ENCODE measurements at places on chromosomes 5 and 9.

DNA sequence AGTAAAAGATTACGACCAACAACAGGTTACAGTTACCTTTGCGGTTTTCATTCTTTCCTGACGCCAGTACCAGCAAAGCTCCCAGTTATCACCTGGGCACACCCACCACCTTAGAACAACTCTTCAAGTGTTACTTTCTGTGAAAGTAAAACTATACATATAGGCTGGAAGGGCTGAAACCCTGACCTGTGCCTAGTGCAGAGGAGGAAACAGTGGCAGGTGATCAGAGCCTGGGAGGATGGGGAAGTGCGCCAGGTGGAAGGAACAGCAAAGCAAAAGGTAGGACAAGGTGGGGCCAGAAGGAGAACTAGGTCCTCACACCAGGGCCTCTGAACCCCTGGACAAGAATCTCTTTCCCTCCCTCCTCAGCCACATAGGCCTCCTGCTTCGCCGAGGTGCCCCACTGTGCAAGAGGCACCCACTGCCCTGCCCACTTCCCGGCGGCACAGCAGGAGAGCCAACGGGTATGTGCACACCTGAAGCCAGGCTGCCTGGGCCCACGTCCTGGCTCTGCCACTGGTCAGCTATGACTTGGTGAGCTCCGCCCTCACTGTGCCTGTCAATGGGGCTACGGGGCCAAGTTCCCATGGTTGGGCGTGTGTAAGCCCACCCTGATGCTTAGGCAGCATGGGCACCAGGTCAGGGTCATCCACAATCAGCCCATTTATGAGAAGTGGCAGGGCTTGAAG lies 26.9 kb downstream of the BICD2 start:
- DNase-seq: no peak

- DNase-seq: no peak
These were observed 1.4 kb downstream of the CHD1 start for GRCh38 chr5:98927242-98927988.

DNA sequence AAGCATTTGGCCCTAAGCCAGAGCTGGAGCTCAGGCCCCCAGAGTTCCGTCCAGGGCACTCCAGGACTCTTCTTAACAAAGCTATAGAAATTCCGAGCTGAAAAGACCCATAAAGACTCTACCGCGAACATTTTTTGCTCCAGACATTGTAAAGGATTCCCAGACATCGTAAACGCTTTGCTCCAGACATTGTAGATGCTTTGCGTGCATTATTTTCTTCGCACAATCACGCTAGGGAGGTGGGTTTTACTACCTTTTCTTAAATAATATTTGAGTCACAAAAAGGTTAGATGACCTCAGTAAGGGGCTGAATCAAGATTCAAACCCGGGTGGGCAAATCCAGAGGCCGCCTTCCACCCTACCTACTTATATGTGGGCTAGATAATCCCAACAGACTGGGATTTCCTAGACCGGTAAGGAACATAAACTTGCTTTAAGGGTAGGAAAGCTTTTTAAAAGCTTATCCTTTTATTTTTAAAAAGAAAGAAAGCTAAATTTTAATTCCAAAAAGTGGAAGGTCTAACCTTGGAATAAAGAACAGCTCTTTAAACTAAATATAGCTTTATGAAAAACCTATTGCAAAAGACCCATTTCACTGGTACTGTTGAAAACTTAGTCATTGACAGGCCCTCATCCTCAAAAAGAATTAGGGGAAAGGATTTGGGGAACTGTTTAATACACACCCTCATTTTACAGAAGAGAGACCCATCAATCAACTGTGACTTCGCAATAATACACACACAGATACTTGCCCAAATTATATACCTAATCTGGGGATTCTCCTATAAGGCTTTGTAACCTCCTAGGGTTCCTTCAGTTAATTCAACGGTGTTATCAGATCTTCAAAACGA lies 822 bp upstream of the TNIP1 start:
- DNase-seq: no peak

DNA sequence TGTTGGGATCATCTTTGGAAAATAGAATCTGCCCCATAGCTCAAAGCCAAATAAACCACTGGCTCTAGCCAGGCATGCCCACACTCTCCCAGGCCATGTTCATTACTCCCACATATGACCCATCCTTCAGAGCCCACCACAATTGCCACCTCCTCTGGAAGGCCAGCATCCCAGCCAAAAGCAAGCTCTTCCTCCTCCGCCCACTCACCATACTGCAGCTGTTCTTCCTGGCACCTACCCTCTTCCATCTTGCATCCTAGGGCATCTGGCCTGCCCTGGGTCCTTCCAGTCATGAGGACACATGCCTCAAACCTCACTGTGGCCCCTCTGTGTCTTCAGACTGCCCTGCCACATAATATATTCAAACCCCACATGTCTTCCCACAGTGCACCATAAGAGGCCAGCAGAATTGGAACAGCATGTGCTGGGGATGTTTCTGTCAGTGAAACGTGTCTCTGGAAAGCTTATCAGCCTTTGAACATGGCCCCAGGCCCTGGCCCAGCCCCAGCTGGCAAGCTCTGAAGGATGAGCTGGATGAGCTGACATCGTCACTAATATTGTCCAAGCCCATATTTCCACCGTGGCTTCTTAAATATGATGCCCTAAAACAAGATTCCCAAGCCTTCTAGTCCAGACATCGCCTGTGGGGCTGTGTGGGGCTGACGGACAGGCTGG lies 230.8 kb downstream of the AGTPBP1 start:
- DNase-seq: no peak

DNA sequence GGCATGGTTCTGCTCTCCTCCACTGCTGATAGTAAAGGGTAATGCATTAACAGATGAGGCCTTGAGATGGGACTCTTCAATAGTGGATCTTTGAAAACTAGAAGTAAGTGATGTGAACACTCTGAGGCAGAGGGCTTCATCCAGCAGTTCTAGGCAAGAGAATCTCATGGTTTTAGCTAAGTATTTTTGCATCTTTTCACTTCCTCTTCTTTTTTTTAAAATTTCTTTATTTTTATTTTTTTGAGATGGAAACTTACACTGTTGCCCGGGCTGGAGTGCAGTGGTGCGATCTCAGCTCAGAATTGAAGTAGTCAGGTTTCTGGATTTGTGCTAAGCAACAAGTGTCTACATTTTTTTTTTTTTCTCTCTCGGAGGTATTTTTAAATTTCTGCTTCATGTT lies 101.9 kb downstream of the MTRR start:
- DNase-seq: no peak

- DNase-seq: no peak
These were observed 120.5 kb downstream of the ADAMTS2 start for GRCh38 chr5:179224741-179225140.

GRCh38 chr9:1096155-1096964 lies 46.2 kb downstream of the DMRT2 start:
- DNase-seq: no peak

DNA sequence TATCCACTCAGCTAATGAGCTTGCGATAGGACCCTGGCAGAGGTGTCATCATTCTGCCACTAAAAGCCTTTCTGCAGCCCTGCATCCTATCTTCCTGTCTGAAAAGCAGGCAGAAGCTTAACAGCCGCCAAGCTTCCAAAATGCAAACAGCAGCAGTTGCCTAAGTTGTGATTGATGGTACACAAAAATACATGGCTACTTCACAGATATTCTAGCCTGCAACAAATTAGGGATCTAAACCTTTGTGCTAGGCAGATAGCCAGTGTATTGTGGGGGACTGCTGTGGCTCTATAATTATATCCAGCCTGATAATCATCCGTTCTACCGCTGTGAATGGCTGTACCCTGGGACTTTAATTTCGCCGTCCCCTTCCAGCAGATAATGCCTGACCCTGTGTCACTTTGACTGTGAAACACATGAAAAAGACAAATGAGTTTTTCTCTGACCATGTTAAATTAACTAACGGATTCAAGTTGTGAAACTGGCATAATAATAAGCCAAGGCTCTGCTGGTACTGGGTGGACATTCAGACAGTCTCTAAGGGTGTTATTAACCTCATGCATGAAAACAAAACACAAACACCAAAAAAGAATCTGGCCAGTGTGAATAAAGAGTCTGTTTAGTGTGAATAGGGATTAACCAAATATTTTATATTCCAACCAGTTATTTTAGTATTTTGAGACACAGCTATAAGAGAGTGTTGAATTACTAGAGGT lies 45.9 kb downstream of the SEMA6A start:
- peak; percentile 16 for DNase-seq

GRCh38 chr9:426264-426663 lies 211.6 kb downstream of the DOCK8 start:
- DNase-seq: no peak

- DNase-seq: no peak
These were observed 58.6 kb downstream of the ENC1 start for GRCh38 chr5:74581988-74582365.

- DNase-seq: no peak
These were observed 57.7 kb upstream of the ZNF618 start for GRCh38 chr9:113818391-113818790.

GRCh38 chr5:180803181-180804128 lies 849 bp upstream of the MGAT1 start:
- no peak for DNase-seq

- DNase-seq: no peak
These were observed 5.4 kb upstream of the OTULINL start for GRCh38 chr5:14576206-14576605.

Data from NCI-H1417 treated with DMSO at 0.1 percent for 48 hours (cell line).